NCI-H187 treated with DMSO at 0.1 percent for 48 hours (cell line): ENCODE measurements at places on chromosomes 5 and 9.

GRCh38 chr5:140575309-140575708, 10.7 kb downstream of the SLC35A4 start:
- DNase-seq, result no peak

DNA sequence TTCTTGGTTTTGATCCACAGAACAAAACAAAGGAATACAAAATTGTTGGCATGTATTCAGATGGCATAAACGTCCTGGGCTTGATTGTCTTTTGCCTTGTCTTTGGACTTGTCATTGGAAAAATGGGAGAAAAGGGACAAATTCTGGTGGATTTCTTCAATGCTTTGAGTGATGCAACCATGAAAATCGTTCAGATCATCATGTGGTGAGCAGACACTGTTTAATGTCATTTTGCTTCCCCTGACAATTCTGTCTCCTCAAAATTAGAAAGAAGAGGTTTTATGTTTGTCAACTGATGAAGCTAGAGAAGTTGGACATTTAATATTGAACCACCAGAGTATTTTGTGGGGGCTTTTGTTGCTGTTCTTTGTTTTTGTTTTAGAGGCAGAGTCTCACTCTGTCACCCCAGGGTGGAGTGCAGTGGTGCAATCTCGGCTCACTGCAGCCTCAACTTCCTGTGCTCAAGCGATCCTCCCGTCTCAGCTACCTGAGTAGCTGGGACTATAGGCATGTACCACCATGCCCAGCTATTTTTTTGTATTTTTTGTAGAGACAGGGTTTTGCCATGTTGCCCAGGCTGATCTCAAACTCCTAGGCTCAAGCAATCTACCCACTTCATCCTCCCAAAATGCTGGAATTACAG, 82.0 kb downstream of the SLC1A1 start:
- DNase-seq, result no peak

GRCh38 chr5:995318-995717, 13.3 kb upstream of the NKD2 start:
- no peak for DNase-seq

DNA sequence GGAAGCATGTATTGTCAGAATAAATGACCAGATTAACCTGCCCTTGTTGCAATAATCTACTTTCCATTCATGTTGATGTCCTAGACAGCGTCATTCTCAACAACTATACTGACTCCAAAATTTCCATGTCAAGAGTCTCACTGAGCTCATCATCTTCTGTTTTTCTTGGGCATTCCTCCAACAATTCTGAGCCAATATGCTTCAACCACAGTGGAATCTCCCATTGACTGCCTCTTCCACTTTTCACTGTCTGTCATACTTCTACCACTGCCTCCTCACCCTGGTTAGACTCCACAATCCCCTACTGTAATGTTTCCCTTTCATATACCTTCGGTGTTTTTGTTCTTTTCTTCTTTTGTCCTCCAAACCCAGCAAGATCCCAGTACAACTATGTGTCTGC, 162.8 kb downstream of the TLE1 start:
- DNase-seq, result no peak

GRCh38 chr5:5418764-5419163, 3.7 kb upstream of the ICE1 start:
- DNase-seq, result peak; percentile 36

GRCh38 chr5:2129568-2130272, 247.0 kb upstream of the IRX4 start:
- DNase-seq, result no peak

DNA sequence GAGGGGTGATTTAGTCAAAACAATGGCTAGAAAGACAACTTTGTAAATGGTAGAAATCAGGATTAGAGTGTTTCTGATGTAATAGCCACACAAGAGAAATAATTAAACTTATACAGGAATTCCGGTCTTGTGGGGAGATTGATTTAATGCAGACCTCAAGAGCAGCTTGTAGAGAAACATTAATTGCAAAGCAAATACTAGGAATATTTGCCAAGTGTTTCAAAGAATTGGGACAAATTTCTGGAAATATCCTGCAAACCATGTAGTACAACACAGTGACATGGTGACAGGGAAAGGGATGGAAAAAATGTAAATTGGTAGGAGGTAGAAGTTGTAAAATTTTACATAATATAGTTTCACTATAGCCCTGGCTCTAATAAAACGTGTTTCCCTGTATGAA, 28.9 kb downstream of the NLN start:
- DNase-seq, result no peak

GRCh38 chr9:91158286-91158685, 203.4 kb downstream of the AUH start:
- DNase-seq, result no peak

DNA sequence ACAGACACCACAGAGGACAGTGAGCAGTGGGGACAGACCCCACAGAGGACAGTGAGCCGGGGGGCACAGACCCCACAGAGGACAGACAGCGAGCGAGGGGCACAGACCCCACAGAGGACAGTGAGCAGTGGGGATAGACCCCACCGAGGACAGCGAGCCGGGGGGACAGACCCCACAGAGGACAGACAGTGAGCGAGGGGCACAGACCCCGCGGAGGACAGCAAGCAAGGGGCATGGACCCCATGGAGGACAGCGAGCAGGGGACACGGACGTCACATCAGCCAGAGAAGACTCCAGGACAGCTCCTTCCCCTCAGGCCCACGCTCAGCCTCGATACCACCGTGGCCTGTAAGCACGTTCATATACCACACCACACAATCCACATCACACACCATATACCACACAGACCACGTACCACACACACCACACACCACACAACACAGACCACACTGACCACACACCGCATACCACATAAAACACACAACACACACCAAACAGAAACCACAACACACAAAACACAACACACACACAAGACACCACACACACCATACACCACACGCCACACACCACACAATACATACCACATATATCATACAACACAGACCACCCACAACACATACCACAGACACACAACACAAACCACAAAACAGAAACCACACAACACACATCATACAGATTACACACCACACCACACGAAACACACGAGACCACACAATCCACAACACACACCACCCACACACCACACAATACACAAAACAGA, 5.2 kb upstream of the ZDHHC11 start:
- no peak for DNase-seq

DNA sequence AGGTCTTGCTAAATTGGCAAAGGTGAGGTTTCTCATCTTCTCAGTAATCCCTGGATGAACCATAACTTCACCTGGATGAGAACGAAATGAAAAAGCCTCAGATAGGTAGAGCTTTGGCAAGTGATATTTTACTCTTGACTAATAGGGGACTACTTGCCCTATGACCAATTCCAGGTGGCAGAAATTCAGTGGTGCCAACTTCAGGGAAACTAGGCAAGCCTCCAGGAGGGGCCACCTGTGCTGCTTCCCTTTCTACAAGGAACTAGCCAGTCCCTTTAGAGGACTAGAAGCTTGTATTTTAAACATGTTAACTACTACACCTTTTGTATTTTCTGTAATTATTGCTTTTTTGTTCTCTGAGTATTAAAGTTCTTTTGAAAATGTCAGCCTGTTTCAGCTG, 169.0 kb upstream of the GRIA1 start:
- no peak for DNase-seq

DNA sequence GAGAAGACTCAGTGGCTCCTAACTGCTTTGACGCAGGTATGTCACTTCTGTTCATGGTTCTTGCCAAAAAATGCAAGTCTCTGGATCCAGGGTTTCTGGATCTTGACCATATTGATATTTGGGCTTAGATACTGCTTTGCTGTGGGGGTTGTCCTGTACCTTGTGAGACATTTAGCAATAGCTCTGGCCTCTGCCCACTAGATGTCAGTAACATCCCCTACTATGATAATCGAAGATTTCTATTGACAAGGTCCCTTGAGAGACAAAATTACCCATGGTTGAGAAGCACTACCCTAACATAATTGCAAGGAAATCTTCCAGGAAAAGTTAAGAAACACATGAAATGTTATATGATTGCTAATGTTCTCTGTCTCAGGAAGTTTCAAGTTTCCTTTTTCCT, 285.4 kb downstream of the TMEM232 start:
- no peak for DNase-seq

DNA sequence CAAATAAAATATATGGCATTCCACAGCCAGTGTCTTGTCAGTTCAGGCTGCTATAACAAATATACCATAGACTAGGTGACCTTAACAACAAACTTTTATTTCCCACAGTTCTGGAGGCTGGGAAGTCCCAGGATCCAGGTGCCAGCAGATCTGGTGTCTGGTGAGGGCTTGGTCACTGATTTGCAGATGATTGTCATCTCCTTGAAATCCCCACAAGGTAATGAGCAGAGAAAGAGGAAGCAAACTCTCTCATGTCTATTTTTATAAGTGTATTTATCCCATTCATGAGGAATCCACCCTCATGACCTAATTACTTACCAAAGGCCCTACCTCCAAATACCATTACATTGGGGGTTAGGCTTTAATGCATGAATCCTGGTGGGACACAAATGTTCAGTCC, 663.2 kb downstream of the TLR4 start:
- no peak for DNase-seq

DNA sequence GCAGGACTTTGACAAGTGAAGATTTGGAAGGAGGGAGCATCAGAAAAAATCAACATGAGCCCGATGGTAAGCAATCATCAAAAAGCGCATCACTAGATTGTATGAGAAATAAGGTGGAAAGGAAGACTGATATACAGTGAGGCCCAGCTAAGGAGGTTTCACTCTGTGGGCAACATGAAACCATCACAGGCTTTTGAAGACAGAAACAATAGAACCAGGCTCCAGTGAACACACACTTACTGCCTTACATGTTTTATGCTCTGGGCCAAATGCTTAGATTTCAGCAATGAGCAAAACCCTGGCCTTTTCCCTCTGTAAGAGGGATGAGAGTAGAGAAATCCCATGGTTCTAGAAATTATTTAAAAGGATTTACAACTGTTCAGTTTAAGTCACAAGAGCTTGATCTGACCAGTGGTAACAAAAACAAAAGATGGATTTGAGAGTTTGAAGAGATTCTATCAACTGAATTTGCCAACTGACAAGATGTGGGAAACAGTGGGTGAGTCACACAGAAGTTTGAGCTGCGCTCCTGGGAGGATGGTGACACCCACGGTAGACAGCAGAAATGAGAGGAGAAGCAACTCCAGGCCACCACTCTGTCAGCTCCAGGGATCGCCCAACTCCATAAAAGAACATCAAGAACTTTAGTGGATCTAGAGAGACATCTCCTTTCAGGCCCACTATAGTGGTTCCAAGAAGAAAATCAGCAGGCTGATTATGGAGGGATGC, 261.8 kb downstream of the MCTP1 start:
- DNase-seq, result no peak

GRCh38 chr5:78377718-78378105, 17.3 kb downstream of the SCAMP1 start:
- DNase-seq, result no peak

DNA sequence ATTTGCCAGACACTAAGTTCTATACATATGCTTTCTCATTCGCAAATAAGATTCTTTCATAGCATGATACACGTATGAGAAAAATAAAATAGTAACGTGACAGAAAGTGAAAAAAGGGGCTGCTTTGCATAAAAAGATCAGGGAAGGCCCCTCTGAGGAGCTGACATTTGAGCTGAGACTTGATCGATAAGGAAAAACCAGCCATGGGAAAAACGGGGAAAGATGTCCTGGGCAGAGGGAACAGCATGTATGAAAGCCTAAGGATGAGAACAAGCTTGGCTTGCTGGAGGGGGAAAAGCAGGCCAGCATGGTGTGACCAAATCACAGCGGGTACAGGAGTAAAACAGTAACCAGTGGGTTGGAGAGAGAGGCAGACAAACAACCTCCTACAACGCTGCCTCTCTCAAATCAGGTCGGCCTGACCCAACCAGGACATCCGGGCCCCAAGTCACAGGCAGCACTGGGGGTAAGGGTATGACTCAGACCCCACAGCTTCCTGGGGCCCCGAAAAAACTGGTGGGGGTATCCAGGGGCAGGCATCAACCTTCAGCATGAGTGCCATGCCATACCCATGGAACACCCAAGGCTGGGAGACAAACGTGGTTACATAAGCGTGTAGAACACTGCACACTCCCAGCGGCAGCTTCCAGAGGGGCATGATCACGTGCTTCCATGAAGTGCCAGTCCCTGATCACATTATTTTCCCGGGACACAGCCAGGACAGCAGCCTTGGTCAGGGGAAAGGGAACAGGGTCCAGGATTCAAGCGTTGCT, 2.2 kb downstream of the TNIP1 start:
- DNase-seq, result no peak

GRCh38 chr5:158796812-158797497, 302.8 kb downstream of the EBF1 start:
- DNase-seq, result no peak

DNA sequence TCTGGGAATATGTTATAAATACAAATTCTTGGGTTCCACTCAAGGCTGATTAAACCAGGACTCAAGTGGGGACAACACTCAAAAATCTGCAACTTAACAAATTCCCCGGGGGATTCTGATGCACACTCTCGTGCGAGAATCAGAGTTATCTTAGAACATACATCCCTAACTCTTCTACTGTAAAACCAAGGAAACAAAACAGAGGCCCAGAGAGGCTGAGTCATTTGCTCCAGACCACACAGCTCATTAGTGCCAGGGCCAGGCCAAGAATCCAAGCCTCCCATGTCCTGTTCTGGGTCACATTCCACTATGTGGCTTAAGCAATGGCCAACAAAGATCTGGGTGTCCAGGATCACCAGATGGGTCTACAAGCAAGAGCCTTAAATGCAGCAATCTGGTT, 166.0 kb downstream of the ADAMTS12 start:
- DNase-seq, result no peak

- no peak for DNase-seq
Observed at GRCh38 chr5:82164977-82165713, 113.0 kb downstream of the RPS23 start.

GRCh38 chr9:71136696-71137095, 15.3 kb upstream of the TRPM3 start:
- no peak for DNase-seq

DNA sequence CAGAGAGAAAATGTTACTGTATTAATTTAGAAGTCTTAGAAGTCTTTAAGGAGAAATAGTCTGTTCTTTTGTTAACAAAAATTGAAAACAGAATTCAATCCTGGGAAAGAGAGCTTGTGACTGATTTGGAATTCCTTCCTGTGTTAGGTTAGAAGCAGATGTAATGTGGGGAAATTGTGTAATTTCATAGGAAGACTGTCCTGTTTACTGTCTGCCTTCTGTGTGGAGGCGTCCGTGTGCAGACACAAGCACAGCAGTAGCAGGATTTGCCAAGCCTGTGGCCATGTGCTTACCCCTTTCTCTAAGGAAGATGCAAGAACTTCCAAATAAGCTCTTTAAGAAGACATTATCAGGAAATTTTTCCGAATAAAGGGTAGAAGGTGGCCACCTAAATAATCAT, 36.7 kb upstream of the F2R start:
- DNase-seq, result no peak

DNA sequence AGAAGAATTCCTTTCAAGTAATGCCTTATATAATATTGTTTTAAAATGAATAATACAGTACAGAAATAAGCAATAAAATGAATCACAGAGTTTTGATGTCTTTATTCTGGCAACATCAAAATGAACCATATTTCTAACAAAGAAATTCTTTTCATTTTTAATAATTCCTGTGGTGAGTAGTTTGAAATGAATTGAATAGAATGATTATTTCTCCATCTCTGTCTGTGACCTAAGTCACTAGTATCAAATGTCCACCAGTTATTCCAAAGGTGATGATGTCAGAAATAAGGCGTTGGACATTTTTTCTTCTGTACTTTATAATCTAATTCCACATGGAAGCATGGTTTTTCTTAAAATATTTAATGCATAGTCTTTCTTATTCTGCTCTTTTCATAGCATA, 106.2 kb downstream of the ADAMTSL1 start:
- no peak for DNase-seq

- DNase-seq, result peak; percentile 1
Observed at GRCh38 chr9:136410500-136411287, at the start of the genes ENTR1 and PMPCA. Gene ENTR1 (minus strand): TSS chr9:136410614. CDS start chr9:136410397, 217 bp downstream. Gene PMPCA (plus strand): TSS chr9:136410658. CDS start chr9:136410669, 11 bp downstream.
